ENCODE measurements at places on chromosomes 13 and 19.

DNA sequence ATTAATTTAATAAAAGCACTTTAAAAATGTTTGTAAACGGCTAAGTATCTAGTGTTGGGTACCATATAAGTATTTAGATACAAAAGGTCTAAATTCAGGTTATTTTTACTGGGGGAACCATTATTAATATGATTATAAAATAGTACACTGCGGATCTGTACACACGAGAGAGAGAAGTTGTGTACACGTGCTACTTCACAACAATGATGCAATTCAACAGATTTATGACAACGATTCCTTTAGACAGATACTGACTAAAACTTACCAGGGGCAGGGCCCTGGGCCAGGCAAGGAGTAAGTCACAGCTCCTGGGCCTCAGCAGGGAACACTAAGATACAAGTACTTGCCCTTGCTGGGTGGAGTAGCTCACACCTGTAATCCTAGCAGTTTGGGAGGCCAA lies 29.1 kb upstream of the TPTE2 start:
- DNase-seq = no peak

GRCh38 chr19:10379880-10380312 lies 476 bp downstream of the TYK2 start:
- no peak for DNase-seq

GRCh38 chr13:95261956-95262355 lies 39.3 kb downstream of the ABCC4 start:
- DNase-seq = no peak

GRCh38 chr13:102441085-102441484 lies 39.2 kb upstream of the FGF14 start:
- no peak for DNase-seq

GRCh38 chr13:109804654-109805053 lies 18.3 kb upstream of the IRS2 start:
- no peak for DNase-seq

- no peak for DNase-seq
Observed at GRCh38 chr13:97198753-97199152, 23.4 kb upstream of the MBNL2 start.

DNA sequence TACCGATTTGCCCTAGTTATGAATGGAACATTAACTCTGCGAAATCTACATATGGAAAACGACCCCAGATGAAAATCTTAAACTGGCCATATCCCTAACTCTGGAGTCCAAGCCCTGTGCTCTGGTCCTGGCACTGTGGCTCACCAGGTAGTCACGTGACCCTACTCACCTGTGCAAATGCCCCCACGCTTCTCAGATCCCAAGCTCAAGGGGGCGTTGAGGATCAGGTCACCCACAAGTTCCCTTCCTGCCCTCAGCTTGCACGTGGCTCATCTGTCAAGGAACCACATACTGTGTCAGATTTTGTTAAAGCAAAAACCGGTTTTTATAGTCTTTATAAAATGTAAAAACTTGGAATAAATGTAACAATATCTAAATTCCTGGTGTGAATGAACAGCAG lies 324.0 kb downstream of the SHISA2 start:
- DNase-seq = no peak

DNA sequence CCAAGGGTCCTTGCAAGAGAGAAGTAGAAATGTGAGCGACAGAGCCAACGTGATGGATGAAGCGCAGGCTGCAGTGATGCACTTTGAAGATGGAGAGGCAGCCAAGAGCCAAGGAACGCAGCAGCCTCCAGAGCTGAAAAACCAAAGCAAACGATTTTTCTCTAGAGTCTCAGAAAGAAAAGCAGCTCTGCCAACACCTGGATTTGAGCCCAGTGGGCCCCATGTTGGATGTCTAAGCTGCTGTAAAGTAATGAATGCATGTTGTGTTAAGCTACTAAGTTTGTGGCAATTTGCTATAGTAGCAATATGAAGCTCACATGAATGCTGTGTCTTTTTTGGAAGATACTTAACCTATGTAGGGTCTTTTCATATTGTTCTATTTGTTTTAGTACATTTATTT lies 894.3 kb downstream of the EFNB2 start:
- DNase-seq = no peak

DNA sequence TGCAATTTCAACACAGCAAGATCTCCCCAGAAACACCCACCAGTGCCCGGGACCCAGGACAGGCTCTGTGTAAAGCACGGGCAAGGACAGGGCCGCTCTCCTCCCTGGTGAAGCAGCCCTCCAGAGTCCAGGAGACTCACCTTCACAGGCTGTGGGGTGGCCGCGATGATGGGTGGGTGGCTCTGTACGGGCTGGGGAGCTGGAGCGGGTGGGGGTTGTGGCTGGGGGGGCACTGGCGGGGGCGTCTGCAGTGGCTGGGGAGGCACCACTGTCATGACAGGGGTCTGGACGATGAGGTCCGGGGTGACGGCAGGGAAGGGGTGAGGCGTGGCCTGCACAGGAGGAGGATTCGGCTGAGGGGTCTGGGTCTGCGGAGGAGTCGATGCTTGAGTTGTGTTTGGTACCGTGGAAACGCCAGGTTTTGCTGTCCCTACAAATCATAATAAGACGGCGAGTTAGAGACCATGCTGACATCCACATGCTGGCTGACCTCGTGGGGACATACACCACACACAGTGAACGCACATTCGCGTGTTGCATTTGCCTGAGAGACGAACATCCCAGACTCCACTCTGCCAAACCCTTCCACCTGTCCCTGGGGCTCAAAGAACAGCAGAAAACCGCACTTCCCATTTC lies 33.1 kb upstream of the EPHX3 start:
- no peak for DNase-seq

DNA sequence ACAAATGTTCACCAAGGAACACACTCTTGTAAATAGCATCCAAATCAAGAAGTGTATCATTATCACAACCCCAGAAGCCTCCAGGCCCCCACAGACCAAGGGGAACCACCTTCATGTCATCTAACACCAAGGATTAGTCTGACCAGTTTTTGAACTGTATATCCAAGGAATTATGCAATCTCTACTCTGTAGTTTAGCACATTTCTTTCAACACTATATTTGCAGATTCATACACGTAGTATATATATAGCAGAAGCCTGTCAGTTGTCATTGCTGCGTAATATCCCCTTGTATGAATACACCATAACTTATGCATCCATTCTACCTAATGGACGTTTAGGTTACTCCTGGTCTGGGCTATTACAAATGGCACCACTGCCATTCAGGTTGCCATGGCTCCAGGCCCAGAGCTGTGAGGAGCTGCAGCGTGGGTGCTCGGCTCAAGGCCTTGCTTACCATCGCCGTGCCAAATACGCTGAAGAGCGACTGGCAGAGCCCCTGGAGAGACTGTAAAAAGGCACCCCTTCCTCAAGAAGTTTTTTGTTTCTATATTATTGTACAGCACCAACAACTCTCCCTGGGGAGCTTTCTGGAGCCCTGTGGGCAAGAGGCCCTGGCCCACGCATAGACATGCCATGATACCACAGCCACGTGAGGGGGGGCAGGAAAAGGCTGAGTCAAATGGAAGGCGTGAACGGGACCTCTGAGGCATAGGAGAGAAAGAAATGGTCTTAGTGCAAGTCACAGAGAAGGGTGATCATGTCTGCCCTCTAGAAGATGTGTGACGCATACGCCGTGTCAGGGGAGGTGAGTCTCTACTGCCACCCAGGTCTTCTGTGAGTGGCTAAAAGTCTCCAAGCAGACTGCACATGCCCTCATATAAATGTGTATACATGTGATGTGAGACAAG lies 10.8 kb downstream of the LATS2 start:
- DNase-seq = peak; percentile 36

- DNase-seq = peak; percentile 43
Observed at GRCh38 chr13:79901336-79901735, 420.4 kb downstream of the NDFIP2 start.

- DNase-seq = peak; percentile 41
Observed at GRCh38 chr13:73059460-73060250, 850 bp downstream of the KLF5 start.

DNA sequence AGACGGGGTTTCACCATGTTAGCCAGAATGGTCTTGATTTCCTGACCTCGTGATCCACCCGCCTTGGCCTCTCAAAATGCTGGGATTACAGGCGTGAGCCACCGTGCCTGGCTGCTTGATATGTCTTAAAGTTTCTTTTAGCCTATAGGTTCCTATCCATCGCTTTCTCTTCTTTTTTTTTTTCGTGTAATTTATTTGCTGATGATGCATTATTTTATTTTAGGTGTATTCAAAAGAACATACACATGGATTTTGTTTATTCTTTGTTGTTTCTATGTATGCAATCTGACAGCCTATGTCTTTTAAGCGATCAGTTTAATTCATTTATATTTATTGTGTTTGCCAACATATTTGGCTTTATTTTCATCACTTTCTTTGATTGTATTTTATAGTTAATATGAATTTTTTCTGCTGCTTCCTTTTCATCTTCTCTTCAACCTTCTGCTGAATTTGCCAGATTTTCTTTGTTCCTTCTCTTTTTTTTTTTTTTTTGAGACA lies 26.0 kb upstream of the TNFAIP8L1 start:
- DNase-seq = no peak

DNA sequence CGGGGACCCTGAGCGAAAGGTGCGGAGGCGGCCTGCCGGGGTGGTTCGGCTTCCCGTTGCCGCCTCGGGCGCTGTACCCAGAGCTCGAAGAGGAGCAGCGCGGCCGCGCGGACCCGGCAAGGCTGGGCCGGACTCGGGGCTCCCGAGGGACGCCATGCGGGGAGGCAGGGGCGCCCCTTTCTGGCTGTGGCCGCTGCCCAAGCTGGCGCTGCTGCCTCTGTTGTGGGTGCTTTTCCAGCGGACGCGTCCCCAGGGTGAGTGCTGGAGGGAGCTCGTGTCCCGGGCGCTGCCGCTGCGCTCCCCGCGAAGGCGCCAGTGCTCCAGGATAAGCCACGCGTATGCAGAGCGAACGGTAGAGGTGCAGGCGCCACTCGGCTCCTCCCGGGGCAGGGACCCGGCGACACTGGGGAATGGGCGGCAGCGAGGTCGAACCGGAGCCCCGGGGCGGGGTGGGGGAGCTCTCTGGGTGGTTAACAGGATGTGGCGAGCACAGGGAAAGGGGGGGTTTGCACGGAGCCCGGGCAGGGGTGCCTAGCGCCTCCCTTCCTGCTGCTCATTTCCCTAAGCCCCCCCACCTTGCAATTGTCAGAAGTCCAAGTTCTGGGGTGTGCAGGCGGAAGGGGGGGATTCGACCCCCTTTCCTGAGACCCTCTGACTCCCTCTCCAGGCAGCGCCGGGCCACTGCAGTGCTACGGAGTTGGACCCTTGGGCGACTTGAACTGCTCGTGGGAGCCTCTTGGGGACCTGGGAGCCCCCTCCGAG lies at the start of gene IL27RA:
Gene IL27RA, plus strand, starts transcription at position 44 of the 762 bp plus-strand sequence. Its CDS starts 111 bp downstream, at position 155.
- DNase-seq = peak; percentile 63

DNA sequence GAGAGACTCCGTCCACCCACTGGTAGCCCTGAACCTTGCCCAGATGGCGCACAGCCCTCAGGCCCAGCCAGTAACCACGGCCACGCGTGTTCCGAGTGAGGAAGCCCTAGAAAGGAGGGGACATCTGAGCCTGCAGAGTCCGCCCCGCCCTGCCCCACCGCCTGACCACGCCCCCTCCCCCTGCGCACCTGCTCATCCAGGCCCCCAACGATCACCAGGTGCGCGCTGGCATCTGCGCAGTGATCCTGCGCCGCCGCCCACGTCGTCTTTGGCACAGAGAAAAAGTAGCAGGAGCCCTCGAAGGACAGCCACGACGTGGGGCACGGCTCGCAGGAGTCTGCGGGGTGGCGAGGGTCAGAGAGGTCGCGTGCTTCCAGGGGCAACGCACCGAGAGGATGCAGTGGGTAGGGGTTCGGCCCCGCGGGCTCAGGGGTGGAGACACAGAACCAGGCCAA lies 2.1 kb downstream of the CLEC4G start:
- DNase-seq = no peak

GRCh38 chr13:109275852-109276251 lies 510.5 kb downstream of the IRS2 start:
- DNase-seq = no peak

DNA sequence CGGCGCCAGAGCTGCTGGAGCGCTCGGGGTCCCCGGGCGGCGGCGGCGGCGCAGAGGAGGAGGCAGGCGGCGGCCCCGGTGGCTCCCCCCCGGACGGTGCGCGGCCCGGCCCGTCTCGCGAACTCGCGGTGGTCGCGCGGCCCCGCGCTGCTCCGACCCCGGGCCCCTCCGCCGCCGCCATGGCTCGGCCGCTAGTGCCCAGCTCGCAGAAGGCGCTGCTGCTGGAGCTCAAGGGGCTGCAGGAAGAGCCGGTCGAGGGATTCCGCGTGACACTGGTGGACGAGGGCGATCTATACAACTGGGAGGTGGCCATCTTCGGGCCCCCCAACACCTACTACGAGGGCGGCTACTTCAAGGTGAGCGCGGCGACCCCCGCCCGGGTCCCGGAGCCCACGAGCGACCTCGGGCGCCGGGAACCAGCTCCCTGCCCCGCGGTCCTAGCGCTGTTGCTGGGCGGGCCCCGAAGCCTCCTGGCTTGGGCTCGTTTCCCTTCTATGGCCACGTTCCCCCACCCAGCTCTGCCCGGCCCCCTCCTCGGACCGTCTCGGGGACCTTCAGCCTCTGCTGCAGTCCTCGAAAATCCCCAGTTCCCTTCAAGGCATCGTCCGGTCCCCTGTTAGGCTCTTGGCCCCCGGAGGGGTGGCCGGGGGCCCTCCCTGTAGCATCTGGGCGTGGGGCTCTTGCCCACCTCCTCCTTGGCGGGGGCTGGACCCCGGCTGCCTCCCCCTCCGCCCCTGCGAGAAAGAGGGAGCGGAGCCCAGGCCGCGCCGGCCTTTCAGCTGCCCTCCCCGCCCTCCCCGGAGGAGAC lies at the start of gene CDC34:
Gene CDC34, plus strand, starts transcription at position 8 of the 808 bp plus-strand sequence. Its CDS starts 172 bp downstream, at position 180.
- DNase-seq = no peak

GRCh38 chr19:5090465-5091017 lies 121.6 kb downstream of the KDM4B start:
- no peak for DNase-seq

DNA sequence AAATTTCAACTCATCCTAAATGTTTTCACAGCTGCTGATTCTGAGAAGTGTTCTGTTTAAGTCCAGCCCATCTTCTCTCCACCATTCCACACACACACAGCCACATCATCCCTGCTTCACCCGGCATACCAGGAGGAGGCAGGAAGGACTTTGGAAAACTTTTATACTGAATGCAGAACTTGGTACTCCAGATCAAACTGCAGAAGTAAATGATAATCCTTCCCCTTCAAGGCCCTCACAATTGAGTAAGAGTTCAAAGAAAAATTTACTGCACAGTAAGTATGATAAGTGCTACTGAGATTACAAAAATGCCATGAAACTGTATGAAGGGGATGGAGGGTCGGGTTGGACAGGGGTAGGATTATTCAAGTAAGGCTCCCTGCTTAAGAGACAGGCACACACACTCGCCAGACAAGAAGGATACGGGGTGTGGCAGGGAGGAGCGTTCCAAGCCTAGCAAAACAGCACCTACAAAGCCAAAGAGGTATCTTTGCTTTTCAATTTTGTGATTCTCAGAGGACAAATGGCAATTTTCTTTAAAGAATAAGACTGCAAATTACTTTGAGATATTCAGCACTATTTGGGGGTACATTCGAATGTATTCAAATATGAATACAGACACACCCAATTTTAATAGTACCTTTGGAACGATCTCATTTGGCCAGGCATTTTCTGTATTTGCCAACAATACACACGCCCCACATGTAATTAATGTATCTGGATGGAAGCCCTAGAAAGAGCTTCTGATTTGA lies 2.5 kb downstream of the USP12 start:
- DNase-seq = no peak
